ENCODE measurements at places on chromosomes 11 and 22.

DNA sequence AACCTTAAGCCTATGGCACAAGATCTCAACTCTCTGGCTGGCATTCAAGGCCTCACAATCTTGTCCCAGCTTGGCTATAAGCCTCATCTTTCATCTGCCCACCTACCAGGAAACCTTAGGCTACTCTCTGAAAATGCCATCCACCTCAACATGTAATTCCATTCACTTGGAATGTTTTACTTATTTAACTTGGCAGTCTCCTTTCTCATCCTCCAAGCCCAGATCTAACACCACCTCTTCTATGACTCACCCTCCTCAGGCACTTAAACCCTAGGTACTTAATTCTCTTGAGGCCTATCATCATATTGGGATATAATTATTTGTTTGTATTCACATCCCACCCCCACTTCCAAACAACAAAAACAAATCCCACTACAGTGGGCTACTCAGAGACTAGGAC, 15.0 kb downstream of the POGLUT3 start:
- no peak for DNase-seq

GRCh38 chr11:58471892-58472291, 29.9 kb upstream of the OR5B12 start:
- DNase-seq: peak; percentile 27

GRCh38 chr11:8826139-8826786, 84.7 kb upstream of the AKIP1 start:
- no peak for DNase-seq

GRCh38 chr11:121626507-121626875, 173.7 kb upstream of the SORL1-AS1 start:
- no peak for DNase-seq

DNA sequence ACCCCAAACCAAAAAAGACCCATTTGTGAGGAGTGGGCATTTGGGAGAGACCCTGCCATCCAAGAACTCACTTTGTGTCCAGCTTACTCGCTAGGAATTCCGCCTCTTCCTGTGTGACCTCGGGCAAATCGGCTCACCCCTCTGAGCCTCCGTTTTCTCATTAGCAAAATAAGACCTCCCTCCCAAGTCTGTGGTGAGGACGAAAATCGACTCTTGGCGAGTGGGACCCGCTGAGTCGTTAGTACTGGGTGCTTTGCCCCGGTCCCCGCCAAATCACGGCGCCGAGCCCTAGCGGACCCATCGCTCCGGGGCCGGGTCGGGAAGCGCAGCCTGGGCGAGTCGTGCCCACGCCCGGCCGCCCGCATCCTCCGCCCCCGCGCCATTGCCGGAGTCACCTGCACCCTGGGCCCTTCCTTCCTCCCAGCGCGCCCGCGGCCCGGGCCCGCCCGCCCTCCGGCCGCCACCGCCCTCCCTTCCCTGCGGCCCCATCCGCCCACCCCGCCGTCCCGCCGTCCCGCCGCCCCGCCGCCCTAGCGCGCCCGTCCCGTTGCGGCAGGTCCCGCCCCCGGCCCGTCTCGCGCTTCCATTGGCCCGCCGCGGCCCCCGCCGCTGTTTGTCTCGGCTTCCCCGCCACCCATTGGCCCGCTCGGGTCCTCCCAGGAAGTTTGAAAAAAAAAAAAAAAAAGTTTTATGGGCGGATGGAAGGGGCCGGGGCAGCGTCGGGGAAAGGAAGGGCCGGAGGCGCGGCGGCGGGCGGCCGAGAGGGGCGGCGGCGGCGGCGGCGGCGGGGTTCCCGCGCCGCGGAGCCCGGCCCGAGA, 48.9 kb downstream of the TRIOBP start:
- DNase-seq: peak; percentile 72

DNA sequence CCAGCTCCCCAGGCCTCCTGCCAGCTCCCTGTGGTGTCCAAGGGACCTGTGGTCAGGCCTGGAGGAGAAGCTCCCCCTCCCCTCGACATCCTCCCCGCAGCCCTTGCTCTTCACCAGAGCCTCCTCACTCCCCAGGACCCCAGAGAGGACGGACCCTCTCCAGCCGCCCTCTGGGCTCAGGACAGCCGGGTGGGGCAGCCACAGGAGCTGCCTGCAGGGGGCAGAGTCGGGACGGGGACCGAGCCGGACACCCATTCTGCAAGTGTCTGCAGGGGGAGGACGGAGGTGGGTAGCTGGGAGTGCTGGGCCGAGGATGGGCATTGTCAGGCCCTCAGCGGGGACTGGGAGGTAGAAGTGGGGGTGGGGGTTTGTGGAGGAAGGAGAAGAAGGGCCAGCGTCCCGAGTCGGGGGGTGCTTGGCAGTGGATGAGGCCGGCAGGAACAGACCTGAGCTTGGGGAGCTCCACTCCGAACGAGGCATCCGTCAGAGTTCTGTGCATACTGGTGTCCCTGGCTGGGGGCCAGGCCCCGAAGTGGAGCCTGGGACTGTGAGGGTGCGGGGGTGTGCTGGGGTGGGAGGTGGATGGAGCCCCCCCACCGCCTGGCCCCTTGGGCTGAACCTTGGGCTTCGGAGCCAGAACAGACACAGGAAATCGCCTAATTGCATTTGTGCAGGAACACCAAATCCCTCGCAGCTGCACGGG, 15.2 kb downstream of the PRR33 start:
- DNase-seq: peak; percentile 39

- no peak for DNase-seq
These were observed 11.3 kb upstream of the TSGA10IP start for GRCh38 chr11:65934014-65934413.

DNA sequence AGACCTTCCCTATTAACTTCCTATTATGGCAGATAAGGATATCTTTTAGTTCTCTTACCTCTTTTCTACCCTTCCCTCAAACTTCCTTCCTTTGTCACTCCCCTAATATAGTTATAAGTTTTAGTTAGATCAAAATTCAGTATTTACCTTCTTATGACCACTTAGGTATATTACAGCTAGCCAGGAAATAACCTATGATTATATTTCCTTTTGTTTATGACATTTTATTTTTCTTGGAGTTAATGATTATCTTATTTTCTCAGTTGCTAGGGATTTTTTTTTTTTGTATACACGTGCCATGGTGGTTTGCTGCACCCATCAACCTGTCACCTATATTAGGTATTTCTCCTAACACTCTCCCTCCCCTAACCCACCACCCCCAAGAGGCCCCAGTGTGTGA, 88.2 kb upstream of the ZBED5 start:
- DNase-seq: no peak

GRCh38 chr11:65420506-65420905, 2.1 kb upstream of the NEAT1 start:
- DNase-seq: no peak

- no peak for DNase-seq
These were observed 39.9 kb upstream of the PHF21A start for GRCh38 chr11:46161201-46161600.

DNA sequence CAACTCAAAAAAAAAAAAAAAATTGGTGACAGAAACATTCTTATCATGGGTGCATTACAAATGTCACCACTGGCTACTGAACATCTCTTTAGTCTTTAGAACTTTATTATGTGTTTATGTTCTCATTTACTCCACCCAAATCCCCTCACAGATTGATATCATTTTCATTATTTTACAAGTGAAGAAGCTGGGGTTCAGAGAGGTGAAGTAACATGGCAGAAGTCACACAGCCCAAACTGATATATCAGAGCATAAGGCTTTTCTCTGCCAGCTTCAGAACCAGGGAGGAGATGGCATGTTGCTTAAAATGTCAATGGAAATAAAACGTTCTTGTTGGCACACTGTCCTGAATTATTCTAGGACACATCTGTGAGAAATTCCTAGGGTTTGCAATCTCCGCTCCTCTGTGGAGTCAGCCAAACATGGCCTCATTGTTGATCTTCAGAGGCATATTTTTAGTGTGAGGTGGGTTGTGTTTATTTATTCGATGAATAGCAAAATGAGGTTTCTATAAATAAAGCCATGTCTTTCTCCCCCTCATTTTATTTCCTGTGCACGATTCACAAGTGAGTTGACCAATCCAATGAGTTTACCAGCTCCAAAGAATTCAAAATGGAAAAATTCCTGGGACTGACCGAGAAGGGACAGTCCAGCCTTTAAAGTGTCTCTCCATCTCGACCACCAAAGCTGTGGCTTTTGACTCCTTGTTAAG, 72.9 kb upstream of the ANO1 start:
- DNase-seq: no peak

DNA sequence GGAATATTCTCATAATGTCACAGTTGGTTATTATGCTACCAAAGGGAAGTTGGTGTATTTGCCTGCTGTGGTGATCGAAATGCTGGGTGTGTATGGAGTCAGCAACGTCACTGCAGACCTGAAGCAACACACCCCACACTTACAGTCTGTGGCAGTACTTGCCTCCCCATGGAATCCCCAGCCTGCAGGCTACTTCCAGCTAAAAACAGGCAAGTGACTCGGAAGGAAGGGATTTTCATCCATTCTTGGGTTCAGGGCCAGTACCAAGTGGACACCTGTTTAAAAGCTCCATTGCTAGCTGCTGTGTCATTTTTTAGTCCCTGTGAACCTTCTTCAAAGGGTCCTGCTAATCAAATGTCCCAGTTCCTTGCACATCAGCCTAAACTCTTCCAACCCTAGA, 149.6 kb downstream of the C11orf91 start:
- no peak for DNase-seq

DNA sequence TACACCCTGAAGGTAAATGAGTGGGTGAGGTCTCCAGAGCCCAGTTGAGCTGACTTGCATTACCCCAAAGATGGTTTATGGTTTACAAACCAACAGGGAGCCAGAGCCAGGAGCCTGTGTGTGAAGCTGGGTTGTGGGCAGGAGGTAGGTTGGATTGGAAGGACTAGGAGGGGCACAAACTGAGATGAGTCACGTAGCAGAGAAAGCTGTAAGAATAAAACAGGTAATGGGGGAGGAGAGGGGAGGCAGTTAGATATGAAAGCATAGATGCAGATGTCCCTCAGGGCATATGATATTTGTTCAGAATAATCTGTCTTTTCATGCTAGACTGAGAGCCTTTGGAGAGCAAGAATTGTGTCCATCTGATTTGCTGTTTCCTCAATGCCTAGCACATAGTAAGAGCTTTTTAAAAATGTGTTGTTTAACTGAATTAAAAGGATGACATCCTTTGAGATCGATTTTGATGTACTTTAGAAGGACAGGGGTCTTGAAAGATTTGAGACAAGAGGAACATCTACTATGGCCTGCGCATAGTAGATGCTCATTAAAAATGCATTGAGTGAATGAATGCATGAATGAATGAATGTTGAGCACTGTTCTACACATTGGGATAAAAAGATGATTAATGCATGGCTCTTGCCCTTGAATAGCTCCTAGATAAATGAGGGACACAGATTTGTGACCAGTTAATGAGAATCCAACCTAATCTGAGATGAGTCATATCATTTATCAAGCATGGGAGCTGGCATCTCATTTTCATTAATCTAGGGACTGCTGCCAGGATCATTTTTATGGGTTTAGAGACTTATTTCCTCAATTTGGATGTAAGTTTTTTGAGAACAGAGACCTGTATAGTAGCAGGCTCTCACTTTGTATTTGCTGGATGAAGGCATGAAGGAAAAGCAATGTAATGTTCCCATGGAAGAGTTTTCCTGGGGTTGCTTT, 175.8 kb upstream of the BDNF start:
- DNase-seq: no peak

DNA sequence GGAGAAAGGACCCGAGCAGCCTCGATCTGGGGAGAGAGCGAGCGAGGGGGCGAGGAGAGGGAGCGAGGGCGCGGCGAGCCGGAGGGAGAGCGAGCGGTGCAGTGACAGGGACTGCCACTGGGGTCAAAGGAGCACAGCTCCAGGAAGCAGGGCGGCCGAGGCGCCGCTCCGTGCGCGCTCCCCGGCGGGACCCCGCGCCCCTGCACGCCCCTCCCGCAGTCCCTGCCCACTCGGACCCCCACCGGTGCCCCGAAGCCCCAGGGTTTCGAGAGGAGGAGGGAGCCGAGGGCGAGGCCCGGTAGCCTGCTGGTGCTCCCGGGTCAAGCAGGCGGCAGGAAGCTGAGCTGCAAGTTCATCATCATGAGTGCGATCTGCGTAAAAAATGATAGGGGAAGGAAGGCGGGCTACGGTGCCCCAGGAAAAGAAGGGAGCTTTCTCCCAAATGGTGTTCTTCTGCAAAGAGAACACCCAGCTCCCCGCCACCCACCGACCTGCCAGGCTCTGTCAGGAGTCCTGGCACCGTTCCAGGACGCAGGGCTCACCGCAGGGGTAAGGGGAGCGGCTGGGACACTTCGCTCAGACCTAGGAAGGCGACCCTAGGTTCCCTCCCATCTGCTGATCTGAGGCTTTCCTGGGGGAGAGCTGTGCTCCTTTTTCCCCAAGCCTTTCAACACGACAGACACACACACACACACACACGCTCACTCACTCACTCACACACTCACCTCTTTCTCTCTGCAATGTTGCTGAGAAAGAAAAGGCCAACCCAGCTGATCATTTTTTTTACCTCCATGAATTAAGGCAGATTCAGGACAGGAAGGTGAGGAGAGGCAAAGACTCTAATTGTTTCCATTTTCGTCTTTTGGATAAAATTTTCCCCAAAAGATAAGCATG, at the start of gene MPPED2:
MPPED2 (minus strand) TSS at position 103 of the 894 bp plus-strand sequence. CDS start 5,980 bp downstream, outside the sequence.
- DNase-seq: peak; percentile 50

GRCh38 chr11:2657697-2658284, 42.0 kb downstream of the KCNQ1OT1 start:
- DNase-seq: no peak

GRCh38 chr11:77455740-77456139, 18.2 kb downstream of the PAK1 start:
- DNase-seq: peak; percentile 35

DNA sequence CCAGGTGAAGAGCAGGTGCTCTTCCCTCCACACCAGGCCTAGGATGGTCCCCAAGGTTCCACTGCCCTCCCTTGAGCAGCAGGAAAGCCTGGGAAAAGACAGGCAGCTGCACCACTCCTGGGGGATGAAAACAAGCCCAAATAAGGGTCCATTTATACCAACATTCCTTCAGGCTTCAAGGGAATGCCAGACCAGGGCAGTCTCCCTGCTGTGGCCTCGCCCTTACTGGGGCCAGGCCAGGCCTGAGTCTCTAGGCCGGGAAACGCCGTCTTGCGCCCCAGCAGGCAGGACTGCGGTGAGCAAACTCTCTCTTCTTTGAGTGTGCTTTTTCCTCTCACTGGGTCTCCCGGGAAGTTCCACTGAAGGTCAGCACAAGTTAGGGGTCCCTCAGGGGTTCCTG, 443.5 kb downstream of the SOX6 start:
- DNase-seq: no peak

DNA sequence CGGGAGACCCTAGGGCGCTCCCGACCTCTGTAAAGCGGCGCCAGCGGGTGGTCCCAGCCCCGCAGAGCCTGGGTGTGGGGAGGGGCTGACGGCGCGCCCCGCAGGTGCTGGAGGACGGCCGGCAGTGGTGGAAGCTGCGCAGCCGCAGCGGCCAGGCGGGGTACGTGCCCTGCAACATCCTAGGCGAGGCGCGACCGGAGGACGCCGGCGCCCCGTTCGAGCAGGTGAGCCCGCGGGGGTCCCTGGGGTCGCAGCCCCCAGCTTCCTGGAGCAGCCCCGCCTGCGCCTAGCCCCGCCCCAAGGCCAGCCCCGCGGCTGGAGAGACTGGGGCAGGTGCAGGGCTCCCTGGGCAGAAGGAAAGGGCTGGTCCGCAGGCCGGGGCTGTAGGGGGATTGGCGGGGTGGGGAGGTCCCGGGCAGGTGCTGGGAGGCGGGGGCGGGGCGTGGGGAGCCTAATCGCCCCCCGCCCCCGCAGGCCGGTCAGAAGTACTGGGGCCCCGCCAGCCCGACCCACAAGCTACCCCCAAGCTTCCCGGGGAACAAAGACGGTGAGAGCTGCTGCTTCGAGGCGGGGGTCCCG, 19.7 kb downstream of the EPS8L2 start:
- no peak for DNase-seq

Data from Kasumi-1 (cell line).